ENCODE measurements at places on chromosomes 11 and 22.

DNA sequence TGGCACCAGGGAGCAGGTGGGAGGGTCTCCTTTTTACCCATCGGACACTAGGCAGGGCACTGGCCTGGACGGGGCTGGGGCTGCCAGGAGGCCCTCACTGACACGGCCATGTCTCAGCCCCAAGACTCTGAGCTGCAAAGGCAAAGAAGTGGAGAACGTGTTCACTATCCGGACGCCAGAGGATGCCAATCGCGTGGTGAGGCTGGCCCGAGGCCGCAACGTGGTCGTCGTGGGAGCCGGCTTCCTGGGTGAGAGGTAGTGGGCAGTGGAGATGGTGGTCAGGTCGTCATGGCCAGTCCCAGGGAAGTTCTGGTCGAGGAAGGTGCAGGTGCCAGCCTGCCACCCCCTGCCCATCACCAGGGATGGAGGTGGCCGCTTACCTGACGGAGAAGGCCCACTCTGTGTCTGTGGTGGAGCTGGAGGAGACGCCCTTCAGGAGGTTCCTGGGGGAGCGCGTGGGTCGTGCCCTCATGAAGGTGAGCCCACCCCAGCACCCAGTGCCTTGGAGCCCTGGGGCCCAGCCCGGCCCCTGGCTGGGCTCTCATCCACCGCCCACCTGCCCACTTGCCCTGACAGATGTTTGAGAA lies 5.7 kb upstream of the LZTR1 start:
- no peak for DNase-seq

DNA sequence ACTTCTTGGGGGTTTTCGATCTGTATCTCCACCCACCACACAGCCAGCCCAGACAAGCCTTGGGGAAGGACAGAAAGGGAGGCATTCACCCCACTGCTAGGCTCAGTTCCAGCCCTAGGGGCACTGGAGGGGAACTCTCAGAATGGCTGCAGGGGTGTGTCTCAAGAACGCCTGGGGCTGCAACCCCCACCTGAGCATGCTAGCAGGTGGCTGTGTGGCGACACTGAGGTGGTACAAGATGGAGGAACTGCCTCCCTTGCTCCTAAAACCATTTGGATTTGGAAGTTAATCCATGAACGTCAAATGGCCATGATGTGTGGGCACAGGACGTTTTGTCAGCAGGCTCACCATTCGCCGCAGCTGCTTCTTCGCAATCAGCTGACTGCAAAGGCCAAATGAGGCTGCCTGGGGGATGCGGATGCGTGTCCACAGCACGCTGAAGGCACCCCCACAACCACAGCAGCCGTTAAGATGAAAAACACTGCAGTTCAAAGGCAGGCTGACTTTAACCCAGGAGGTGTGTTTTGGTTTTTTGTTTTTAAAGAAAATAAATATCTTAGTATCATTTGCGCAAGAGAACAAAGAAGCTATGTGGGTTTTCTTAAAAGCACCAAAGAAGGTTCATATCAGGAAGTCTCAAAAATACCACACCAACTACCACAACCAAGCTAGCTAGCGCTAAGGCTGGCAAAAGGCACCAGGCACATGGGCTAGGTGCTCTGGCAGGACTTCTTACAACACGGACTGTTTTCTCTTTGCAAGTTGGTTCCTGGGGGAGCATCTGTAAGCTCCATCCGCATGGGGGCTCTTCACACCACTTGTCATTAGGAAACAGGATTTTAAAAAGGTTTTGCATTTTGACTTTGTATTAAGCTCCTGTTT lies 22.2 kb upstream of the NAP1L4 start:
- no peak for DNase-seq

GRCh38 chr11:121207485-121208115 lies 85.0 kb upstream of the SC5D start:
- no peak for DNase-seq

GRCh38 chr11:88544656-88545280 lies 207.2 kb upstream of the CTSC start:
- no peak for DNase-seq

DNA sequence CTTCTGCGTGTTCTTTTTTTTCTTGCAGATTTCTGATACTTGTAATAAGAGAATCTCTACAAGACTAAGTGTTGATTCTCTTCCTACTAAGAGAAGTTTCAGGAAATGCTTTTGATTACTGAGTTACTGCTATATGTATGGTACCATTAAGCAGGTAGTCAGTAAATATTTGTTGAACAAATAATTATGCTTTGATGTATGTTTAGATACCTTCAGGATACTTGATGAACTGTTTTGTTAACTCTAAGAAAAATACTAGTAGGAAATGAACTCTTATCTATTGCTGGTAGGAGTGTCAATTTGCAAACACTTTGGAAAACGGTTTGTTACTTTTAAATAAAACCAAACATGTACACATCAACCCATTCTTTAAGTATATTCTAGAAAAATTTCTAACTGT lies 90.6 kb downstream of the TMEM135 start:
- no peak for DNase-seq

DNA sequence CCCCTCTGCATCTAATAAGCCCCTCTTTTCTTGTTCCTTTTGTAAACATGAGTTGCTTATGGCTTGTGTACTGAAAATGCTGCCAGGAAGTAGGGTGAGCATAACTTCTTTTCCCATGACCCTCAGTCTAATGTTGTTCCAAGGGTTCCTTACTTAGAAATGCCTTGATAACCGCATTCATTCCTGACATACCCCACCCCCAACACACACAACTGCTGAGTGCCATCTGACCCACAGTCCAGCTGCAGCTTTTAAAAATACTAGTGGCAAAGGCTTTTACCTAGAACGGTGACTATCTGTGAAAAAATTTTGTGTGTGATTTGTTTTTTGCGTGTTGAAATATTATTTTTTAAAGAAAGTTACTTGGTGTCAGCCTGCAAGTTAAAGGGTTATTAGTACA lies 52.6 kb downstream of the ARHGAP42 start:
- DNase-seq = no peak

- no peak for DNase-seq
Measured at GRCh38 chr22:49462291-49462690, 365.4 kb downstream of the BRD1 start.

DNA sequence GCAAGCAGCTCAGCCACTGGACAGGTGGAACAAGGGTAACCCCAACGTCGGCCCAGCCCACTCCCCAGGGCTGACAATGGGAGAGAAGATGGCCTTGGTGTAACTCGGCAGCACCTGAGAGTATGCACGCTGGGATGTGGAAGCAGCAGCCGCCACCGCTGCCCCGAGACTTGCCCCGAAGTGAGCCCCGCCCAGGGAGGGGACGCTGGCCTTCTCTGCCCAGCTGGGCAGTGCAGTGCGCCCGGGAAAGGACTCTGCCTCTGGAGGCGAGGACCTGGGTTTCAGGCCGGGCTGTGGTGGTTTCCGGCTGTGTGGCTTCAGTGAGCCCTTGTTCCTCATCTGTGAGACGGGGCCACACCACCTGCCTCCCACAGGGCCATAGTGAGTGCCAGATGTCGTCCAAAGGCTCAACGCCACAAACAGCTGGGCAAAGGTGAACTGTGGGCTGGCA lies 8.6 kb upstream of the POLDIP3 start:
- DNase-seq = no peak

- DNase-seq = no peak
Measured at GRCh38 chr11:121352251-121352891, 59.8 kb downstream of the SC5D start.

DNA sequence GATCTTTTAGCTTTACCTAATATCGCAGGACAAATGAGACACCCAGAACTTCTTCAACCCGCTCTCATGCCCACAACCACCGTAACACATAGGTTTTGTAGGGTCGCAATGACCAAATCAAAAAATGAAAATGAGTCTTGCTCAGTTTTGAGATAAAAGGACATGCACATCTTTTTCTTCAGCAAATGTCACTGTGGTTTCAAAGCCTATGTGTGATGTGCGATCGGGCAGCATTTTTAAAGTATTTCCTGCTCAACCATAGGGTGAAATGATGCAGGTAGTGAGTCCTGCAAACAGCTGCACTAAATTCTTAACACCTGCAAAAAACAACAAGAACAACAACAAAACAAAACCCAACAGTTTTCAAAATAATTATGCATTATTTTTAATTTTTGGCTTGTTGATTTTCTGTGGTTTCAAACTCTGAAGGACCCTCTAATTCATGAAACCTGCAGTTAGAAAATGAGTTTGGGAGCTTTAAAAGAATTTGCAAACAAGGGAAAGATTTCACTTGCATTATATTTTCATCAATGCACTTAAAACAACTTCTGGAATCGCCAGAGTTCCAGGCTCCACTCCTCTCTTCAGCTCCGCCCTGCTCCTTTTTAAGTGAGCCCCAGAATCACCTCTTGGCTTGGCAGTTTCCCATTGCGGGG lies 79.4 kb downstream of the PRR5L start:
- no peak for DNase-seq

DNA sequence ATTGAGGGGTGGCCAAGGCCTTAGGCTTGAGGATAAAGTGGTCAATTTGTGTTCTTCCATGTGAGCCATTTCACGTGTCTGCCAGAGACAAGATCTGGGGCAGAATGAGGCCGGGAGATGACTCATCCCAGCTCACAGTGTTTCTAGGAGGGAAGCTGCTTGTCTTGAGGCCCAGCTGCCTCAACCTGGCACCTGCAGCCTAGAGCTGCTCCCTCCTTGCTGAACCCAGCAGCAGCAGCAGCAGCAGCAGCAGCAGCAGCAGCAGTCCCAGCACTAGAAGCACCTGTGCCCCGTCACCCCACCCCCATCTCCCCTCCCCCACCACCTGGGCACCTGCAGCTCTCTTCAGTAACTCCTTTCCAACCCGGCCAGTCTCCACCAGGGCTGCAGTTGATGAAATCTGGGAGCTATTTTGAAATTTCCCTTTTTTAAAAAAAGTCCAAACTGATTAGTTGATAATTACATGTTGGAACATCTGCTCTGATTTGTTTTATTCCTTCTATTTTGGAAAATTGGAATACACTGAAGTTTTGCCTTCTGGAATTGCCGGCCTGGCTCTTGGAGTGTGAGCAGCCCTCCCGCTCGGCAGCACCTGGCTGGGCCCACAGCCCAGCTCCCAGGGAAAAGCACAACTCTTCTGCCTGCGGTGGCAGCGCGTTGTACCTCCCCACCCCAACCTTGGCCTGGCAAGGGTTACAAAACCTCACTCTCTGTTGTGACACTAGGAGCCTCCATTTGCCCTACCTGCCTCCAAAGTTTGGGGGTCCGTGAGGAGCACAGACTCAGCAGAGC lies 143.5 kb downstream of the NXPE2 start:
- no peak for DNase-seq

Data from sigmoid colon (tissue), 7 donors.